ENCODE measurements at places on chromosomes 16 and 17. TPM values are rescaled to one million over a fixed set of nuclear protein-coding genes. Genes with fewer than 3 reads are reported as not detected.

DNA sequence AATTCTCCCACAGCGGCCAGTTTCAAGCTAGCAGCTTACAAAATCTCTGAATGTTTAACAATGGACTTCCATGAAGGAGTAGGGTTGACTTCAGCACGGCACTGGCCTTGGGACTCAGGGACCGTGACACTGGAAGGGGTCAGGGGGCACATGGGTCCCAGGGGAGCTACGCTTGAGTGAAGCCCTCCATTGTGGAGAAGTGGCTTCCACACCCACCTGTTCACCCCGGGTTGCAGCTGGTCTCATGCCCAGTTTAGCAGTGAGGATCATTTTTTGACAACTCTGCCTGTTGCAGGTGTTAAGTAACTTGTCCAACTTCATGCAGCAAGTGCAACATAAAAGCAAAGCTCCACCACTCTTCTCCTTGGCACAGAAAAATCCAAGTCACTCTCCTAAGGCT is 510.2 kb downstream of the CDH13 start:
- H3K36me3 ChIP-seq, result no peaks in the 10 kb centered on the region
- no peak overlapping the region for H3K4me3 ChIP-seq
- no peak for DNase-seq
- H3K27ac ChIP-seq, result no peak overlapping the region

DNA sequence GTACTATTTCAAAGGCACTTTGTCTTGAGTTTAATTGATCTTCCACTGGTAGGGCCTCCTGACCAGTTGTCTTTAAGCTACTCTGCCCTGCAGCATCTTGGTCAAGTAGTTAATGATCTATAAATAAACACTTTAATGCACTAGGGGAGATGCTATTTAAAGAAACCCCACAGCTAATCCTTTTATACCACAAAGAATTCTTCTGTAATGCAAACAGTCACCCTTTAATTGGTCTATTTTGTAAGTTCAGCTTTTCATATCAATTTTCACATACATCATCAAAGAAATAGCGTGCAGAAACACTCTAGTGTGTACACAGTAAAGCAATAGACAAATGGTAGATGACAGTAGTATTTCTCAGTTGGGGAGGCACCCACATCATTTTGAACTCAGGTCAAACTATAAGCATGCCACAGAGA is 70.3 kb downstream of the PMP22 start:
- no peak overlapping the region for H3K27ac ChIP-seq
- no peaks in the 10 kb centered on the region for H3K36me3 ChIP-seq
- H3K4me1 ChIP-seq, result no peaks in the 10 kb centered on the region
- no peak overlapping the region for H3K4me3 ChIP-seq

DNA sequence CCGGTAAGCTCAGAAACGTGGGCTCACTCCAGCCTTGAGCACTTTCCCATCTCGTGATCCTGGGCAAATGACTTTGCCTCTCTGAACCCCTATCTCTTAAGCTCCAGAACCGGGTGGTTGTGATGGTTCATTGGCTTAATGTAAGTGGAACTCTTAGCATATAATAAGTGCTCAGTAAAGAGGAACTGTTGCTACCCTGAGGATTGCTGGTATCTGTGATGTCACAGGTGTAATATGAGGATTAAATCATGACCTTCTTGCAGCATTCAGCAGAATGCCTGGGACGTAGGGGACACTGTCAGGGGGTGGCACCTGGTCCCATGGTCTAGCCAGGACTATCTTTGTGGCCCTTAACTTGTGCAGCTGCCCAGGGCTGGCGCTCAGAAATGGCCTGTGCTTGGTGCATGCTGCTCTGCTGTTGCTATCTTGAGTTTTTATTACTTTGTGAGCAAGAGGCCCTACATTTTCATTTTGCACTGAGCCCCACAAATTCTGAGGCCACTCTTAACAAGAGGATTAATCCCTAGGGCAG is 68.8 kb downstream of the SREBF1 start:
- DNase-seq, result no peak
- H3K36me3 ChIP-seq, result peaks cover 43% of the 10 kb centered on the region
- no peaks in the 10 kb centered on the region for H3K27me3 ChIP-seq
- H3K4me1 ChIP-seq, result peaks cover 78% of the 10 kb centered on the region
- H3K27ac ChIP-seq, result peak overlapping the region; percentile 16

DNA sequence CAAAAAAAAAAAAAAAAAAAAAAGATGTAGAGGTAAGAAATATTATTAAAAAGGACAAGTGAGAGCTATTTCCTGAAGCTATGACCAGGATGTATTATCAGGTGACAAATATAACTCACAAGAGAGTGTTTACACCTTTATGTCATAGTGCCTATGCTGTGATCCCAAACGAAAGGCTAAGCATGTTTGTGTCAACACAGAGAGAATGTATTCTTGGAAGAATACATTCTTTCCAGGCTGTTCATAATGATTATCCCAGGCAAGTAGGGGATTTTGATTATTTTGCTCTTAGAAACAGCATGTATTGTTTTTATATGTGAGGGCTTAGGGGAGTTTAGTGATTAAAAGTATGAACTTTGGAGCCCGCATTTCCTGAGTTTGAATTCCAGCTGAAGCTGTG is 175.0 kb downstream of the SPECC1 start:
- no peak for DNase-seq
- no peaks in the 10 kb centered on the region for H3K27me3 ChIP-seq
- H3K27ac ChIP-seq, result no peak overlapping the region
- H3K4me3 ChIP-seq, result no peak overlapping the region

DNA sequence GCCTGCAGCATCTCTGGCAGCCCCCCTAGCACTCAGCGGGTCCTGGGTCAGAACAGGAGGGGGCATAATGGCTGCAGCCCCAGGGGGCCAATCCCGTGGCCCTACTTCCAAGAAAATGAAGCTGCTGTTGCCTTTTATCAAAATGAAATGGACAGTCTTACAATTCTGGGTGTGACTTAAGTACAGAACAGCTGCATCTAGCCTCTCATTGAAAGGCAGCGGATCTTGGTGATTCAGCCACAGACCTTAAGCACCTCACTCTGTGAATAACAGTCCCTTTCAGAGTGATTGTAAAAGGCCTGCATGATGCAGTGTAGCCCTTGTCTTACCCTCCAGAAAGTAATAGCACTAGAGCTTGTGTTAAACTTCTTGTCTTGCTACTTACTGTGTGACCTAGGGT is 11.5 kb upstream of the UMOD start:
- no peak overlapping the region for H3K27ac ChIP-seq
- no peaks in the 10 kb centered on the region for H3K4me1 ChIP-seq
- no peak overlapping the region for H3K4me3 ChIP-seq

- H3K4me1 ChIP-seq, result peaks cover 66% of the 10 kb centered on the region
- peak overlapping the region; percentile 53 for H3K4me3 ChIP-seq
- H3K27me3 ChIP-seq, result peaks cover 20% of the 10 kb centered on the region
- H3K36me3 ChIP-seq, result peaks cover 7% of the 10 kb centered on the region
- DNase-seq, result no peak
Observed at GRCh38 chr17:79930877-79931816, 91.9 kb upstream of the CBX4 start.

DNA sequence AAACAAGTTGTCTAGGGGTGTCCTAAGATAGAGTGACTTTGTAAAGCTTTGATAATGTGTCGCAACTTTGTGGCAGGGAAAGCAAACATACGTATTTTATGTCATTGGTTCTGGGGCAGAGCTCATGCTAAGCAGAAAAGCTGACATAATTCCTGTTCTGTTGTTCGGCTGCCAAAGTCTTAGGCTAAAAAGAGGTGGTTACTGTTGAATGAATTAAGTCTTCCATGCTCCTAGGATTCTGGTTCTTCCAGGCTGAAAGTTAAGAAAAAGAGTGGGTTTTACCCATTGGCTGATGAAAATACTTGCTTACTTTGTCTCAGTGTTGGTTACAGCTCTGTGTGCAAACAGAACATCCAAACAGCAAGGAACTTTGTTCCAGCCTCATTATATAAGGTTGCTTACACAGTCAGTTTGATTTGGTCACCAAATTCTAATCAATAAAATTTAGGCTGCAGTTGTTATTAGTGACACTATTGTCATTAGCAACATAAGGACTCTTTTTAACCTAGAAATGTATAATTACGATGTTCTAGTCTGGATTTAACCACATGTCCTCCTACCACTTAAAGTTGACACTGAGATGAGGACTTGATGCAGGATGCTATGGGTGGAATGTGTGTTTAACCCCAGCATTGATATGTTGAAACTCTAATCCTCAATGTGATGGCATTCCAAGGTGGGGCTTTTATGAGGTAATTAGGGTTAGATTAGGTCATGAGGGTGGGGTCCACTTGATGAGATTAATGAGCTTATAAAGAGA is 114.0 kb upstream of the GOT2 start:
- H3K36me3 ChIP-seq, result no peaks in the 10 kb centered on the region
- H3K27me3 ChIP-seq, result no peaks in the 10 kb centered on the region
- no peak overlapping the region for H3K4me3 ChIP-seq
- no peak overlapping the region for H3K27ac ChIP-seq

GRCh38 chr16:69566981-69567680 is 1.4 kb downstream of the NFAT5 start:
- H3K36me3 ChIP-seq, result no peaks in the 10 kb centered on the region
- no peaks in the 10 kb centered on the region for H3K27me3 ChIP-seq
- peak overlapping the region; percentile 97 for H3K27ac ChIP-seq
- peaks cover 5% of the 10 kb centered on the region for H3K4me1 ChIP-seq
- H3K4me3 ChIP-seq, result peak overlapping the region; percentile 64

GRCh38 chr16:70715055-70715858 is 29.4 kb upstream of the MTSS2 start:
- H3K4me1 ChIP-seq, result peaks cover 85% of the 10 kb centered on the region
- H3K27ac ChIP-seq, result peak overlapping the region; percentile 91
- no peaks in the 10 kb centered on the region for H3K27me3 ChIP-seq

GRCh38 chr16:85126705-85127378 is 14.6 kb upstream of the CIBAR2 start:
- no peak for DNase-seq
- no peaks in the 10 kb centered on the region for H3K36me3 ChIP-seq
- H3K4me1 ChIP-seq, result peaks cover 44% of the 10 kb centered on the region
- no peak overlapping the region for H3K4me3 ChIP-seq
- peak overlapping the region; percentile 47 for H3K27ac ChIP-seq

- H3K4me1 ChIP-seq, result no peaks in the 10 kb centered on the region
- no peak overlapping the region for H3K4me3 ChIP-seq
- no peak overlapping the region for H3K27ac ChIP-seq
- no peak for DNase-seq
Observed at GRCh38 chr17:67983383-67983688, 12.9 kb downstream of the C17orf58 start.

DNA sequence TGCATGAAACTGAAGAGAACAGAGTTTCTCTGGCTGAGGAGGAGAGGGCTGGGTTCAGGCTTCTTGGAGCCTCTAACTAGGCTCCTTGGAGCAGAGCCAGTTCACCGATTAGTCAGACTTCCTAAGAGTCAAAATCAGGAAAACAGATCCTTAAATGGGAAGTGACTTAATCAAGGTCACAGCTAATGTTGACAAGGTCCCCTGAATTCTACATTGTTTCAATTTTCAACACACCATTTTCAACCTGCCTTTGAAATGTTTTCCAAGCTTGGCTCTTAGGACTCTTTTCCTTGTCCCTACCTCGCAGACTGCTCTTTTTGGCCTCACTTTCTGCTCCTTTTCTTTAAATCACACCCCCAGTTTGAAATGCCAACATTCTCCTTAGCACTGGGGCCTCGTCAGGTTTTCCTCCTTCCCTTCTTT is 16.3 kb downstream of the MYL4 start:
- H3K27me3 ChIP-seq, result peaks cover 1% of the 10 kb centered on the region
- H3K27ac ChIP-seq, result peak overlapping the region; percentile 63
- H3K36me3 ChIP-seq, result no peaks in the 10 kb centered on the region
- peaks cover 8% of the 10 kb centered on the region for H3K4me1 ChIP-seq
- no peak for DNase-seq

GRCh38 chr16:74713876-74714275 is 13.2 kb upstream of the MLKL start:
- peaks cover 2% of the 10 kb centered on the region for H3K36me3 ChIP-seq
- peaks cover 5% of the 10 kb centered on the region for H3K4me1 ChIP-seq
- no peak overlapping the region for H3K27ac ChIP-seq
- H3K4me3 ChIP-seq, result no peak overlapping the region

GRCh38 chr16:21625026-21625425 is 25.6 kb downstream of the METTL9 start:
- no peak overlapping the region for H3K4me3 ChIP-seq
- H3K36me3 ChIP-seq, result peaks cover 15% of the 10 kb centered on the region
- H3K4me1 ChIP-seq, result no peaks in the 10 kb centered on the region

DNA sequence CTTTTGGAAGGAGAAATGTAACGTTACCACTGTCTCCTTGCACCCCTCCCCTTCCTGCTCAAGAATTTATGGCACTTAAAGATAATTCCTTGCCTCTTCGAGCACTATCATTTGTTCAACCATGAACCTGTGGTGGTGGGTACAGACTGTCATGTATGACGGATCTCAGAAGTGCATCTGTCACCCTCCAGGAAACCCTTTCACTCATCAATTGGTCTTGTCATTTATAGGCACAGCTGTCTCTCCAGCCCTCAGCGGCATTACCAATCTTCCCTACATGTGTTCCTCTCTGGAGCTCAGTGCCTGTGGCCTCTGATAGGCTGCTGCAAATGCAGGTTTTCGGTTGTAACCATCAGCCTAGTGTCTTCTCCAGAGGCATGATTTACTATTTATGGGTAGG is 15.0 kb downstream of the CNTNAP4 start:
- H3K27ac ChIP-seq, result no peak overlapping the region
- no peak overlapping the region for H3K4me3 ChIP-seq
- no peaks in the 10 kb centered on the region for H3K36me3 ChIP-seq
- no peaks in the 10 kb centered on the region for H3K4me1 ChIP-seq

DNA sequence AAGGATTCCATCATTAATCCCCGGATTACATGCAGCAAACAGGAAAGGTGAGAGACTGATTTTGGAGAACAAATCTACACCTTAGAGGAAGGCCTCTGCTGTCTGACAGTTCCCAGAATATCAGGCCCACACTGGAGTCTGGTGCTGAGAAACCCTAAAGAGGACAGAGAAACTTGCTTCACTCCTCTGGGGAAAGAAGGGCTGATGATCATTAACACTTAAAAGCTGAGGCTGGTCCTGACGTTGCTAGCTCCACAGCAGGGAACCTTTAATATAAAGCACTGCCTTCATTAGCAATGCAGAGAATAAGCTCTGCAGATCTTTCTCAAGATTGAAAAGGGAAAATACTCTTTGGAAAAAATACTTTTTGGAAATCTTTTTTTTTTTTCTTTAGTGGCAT is 1472.4 kb upstream of the GOT2 start:
- DNase-seq, result no peak
- H3K4me3 ChIP-seq, result no peak overlapping the region
- H3K27ac ChIP-seq, result no peak overlapping the region
- H3K27me3 ChIP-seq, result no peaks in the 10 kb centered on the region

DNA sequence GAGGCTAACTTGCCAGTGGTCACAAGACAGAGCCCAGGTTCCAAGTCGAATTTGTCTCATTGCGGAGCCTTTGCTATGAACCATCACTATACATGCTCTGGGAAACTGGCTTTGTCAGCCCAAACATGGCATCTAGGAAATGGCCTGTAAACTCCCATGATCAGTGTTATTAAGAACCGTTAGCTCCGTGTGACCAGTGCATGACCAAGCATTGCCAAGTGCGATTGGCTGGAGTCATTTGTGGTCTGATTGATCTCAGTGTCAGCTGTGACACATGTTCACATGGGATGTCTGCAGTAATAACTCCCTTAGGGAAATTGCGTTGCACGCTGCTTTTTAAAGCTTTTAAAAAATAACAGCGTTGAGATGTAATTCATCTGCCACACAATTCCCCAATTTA is 18.6 kb upstream of the CDH3 start:
- H3K27me3 ChIP-seq, result no peaks in the 10 kb centered on the region
- H3K4me1 ChIP-seq, result peaks cover 5% of the 10 kb centered on the region
- no peak for DNase-seq
- H3K4me3 ChIP-seq, result no peak overlapping the region
- H3K36me3 ChIP-seq, result no peaks in the 10 kb centered on the region

MSRB1 gene
- 10.0 TPM for total RNA-seq

WNT3 gene
- total RNA-seq, result 5.0 TPM

SLC6A2 gene
- total RNA-seq, result 0.89 TPM

KRTAP17-1 gene
- not detected for total RNA-seq

HOXB1 gene
- total RNA-seq, result 0.20 TPM
